Naive B cell (primary cell): ENCODE measurements at places on chromosomes 4 and X. TPM values are rescaled to one million over a fixed set of nuclear protein-coding genes. Genes with fewer than 3 reads are reported as not detected.

IL1RAPL1 gene
- polyA plus RNA-seq: not detected

NALF2 gene
- not detected for polyA plus RNA-seq

RBM47 gene
- polyA plus RNA-seq: not detected

DYNLT3 gene
- 30.5 TPM for polyA plus RNA-seq

ADH1C gene
- polyA plus RNA-seq: not detected

CXorf65 gene
- 0.46 TPM for polyA plus RNA-seq

SGCB gene
- polyA plus RNA-seq: 4.5 TPM

SPIN4 gene
- polyA plus RNA-seq: 2.5 TPM

PCSK1N gene
- polyA plus RNA-seq: not detected

MCTS1 gene
- 85.1 TPM for polyA plus RNA-seq

TMSB15A gene
- polyA plus RNA-seq: not detected

ZGRF1 gene
- 2.0 TPM for polyA plus RNA-seq

LNX1 gene
- not detected for polyA plus RNA-seq

MTNR1A gene
- polyA plus RNA-seq: not detected

HUWE1 gene
- polyA plus RNA-seq: 11.9 TPM

EVC2 gene
- polyA plus RNA-seq: 0.20 TPM

XAGE1A gene
- not detected for polyA plus RNA-seq

PLS3 gene
- not detected for polyA plus RNA-seq

GRCh38 chr4:8115916-8116315 lies 42.7 kb downstream of the ABLIM2 start:
- DNase-seq: no peak

DNA sequence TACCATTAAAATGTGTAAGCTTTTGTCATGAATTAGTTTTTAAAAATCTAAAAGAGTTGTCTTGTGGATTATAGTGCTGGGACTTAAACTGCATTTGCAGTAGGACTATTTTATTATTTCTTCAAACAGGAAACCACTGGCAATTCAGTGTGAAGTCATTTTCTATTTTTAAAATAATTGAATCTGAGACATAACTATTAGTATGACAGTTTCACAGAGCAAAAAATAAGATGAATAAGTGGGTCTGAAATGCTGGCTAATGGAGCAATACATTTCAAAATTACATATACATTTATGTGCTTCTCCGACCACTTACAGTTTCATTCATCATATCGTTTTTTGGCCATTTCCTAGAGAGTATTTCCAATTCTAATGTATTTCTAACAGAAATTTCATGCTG lies 75.3 kb upstream of the RAPGEF2 start:
- no peak for DNase-seq

DNA sequence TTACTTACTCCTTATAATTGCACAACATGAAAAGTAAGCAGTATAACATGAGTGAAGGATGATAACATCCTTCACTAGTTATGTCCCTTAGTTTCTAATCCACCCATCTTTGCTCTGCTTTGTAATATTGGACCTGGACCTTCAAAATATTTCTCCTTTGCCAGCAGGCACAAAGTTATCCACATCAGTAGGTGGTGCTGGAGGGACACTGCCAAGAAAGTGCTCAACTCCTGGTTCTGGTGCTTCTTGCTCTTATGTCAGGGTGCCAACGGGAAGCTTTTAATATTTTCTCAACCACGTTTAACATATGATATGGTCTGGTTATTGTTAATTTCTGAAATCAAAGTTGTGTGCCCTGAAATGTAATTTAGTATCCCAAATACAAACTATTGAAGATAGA lies 49.1 kb downstream of the TMEM165 start:
- DNase-seq: no peak

DNA sequence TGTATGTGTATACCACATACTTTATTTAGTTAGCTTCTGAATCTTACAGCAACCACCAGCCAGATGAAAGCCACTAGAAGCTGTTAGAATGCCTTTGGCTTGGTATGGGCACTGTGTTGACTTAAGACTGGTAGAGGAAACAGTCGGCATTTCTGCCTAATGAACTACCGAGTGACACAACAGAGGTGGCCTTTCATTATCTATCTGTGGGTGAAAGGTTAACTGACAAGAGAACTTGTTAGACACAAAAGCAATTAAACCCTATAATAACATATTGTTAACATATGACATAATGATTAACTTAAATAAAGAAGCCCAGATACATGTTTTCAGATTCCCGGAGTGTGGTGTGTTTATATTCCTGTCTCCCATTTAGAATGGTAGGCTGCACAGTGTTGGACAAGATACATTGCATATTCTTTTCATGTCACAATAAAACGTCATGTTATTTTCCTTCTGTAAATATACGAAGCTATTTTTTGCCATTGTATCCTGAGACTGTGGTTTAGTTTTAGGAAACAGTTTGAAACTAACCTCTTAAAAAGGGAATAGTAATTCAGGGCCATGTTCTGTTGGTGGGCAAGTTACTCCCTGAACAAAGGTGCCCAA lies 181.5 kb downstream of the SLIT2 start:
- no peak for DNase-seq

GRCh38 chr4:107930821-107931774 lies at the start of gene CYP2U1:
Gene CYP2U1, plus strand, starts transcription at chr4:107931549. Its CDS starts 95 bp downstream, at chr4:107931644.
- peak; percentile 87 for DNase-seq

- DNase-seq: no peak
Measured at GRCh38 chr4:35725131-35725530, 519.2 kb downstream of the ARAP2 start.

DNA sequence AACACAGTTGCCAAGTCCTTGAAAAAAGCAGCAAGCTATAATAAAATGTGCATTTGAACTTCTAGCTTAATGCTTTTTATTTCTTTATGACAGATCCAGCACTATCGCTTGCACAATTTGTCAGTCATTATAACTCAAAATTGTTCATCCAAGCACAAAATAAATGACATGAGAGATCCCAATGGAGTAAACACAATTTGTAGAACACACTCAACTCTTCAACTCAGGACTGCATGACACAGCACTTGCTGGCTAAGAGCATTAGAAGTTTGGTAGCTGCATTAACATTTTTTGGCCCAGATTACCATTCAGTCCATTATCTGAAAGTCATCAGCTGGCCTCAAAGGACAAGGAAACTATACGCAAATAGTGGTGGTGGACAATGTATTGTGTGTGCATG lies 530.1 kb downstream of the INPP4B start:
- no peak for DNase-seq

GRCh38 chr4:13918110-13918509 lies 290.6 kb upstream of the BOD1L1 start:
- no peak for DNase-seq

- peak; percentile 40 for DNase-seq
Measured at GRCh38 chrX:118807151-118808017, 16.2 kb upstream of the ZCCHC12 start.

GRCh38 chr4:168524006-168524405 lies 27.2 kb downstream of the PALLD start:
- DNase-seq: no peak

GRCh38 chr4:184792334-184792733 lies 33.4 kb downstream of the ACSL1 start:
- no peak for DNase-seq

- DNase-seq: peak; percentile 44
Measured at GRCh38 chr4:1309261-1310010, 19.7 kb downstream of the MAEA start.

GRCh38 chrX:56978172-56978571 lies 17.2 kb downstream of the SPIN3 start:
- peak; percentile 35 for DNase-seq

DNA sequence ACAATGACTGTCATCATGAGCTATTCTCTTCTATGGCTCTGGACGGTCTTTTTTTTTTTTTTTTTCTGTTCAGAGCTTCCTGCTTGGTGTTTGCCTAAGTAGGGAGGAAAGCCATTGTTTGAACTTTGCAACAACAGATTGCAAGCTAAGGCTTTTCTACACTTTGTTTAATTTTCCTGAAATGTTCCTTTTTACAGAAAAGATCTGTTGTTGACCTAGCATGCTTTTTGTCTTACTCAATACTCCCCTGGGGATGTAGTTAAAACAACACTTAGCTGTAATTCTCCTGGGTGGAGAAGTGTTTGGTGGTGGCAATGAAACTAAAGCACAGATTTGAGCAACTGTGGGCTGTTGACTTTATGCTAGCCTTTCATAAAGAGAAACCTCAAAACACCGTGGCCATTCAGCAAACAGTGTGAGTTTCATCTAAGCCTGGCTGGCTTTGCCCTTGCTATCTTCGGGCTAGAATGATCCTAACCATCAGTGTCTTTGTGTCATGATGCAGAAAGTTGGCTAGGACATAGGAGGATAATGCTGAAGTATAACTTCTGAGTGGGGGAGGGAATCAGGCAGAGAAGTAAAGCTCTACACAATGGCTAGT lies 110.5 kb downstream of the ANXA3 start:
- no peak for DNase-seq

- DNase-seq: no peak
Measured at GRCh38 chr4:175542786-175543185, 269.3 kb downstream of the GPM6A start.

DNA sequence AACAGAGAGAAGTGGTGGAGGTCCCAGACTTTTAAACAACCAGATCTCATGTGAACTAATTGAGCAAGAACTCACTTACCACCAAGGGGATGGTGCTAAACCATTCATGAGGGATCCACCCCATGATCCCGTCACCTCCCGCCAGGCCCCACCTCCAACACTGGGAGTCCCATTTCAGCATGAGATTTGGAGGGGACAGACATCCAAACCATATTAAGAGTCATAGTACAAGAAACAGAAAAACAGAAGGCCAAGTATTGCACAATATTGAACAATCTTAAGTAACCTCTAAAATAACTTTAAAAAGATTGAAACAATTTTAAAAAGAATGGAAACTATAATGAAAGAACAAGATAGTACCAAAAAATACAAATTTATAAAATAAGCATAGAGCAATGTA lies 110.0 kb downstream of the CBR4 start:
- DNase-seq: no peak

DNA sequence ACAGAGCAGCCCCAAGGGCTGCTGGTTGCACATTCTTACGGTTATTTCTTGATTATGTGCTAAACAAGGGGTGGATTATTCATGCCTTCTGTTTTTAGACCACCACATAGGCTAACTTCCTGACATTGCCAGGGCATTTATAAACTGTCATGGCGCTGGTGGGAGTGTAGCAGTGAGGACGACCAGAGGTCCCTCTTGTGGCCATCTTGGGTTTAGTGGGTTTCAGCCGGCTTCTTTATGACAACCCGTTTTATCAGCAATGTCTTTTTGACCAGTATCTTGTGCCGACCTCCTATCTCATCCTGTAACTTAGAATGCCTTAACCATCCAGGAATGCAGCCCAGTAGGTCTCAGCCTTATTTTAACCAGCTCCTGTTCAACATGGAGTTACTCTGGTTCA lies 212.4 kb upstream of the GRID2 start:
- no peak for DNase-seq

- DNase-seq: no peak
Measured at GRCh38 chr4:168691631-168692369, 194.9 kb downstream of the PALLD start.

GRCh38 chrX:30822068-30822681 lies 66.9 kb downstream of the TAB3 start:
- DNase-seq: peak; percentile 34

GRCh38 chrX:103453655-103454054 lies 65.6 kb downstream of the RAB40A start:
- DNase-seq: no peak

- no peak for DNase-seq
Measured at GRCh38 chrX:79110731-79111130, 33.8 kb upstream of the GPR174 start.

DNA sequence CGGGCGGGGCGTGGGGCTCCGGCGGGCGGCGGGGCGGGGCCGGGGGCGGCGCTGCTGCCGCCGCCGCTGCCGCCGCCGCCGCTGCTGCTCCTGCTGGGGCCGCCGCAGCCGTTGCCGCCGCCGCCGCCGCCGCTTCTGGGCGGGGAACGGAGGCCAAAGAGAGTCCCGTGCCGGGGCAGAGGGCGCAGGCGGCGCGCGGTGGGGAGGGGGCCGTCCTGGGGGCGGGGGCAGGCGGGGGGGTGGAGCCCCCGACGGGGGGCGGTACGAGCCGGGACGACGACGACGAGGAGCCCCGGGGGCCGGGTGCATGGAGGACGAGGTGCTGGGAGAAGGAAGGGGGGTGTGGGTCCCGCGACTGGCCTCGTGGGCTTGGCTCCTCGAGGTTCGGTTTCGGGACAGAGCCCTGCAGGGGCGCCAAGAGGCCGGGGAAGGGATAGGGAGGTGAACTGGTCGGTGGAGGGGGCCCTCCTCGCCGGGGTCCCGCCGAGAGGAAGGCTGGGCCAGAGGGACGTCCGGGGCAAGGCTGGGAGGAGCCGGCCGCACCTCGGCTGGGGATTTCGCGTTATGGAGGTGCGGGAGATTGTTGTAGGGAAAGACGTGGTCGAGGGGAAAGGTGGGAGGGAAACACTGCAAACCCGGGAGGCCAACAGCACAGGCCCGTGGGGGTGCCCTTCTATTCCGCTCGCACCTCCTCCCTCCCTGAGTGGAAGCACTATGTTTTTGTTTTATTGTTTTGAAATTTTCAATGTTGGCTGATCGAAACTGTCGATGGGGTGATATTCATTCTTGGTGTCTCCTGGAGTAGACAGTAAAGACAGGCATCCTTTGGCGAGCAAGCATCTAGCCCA lies 1.9 kb downstream of the BCORL1 start:
- peak; percentile 27 for DNase-seq

DNA sequence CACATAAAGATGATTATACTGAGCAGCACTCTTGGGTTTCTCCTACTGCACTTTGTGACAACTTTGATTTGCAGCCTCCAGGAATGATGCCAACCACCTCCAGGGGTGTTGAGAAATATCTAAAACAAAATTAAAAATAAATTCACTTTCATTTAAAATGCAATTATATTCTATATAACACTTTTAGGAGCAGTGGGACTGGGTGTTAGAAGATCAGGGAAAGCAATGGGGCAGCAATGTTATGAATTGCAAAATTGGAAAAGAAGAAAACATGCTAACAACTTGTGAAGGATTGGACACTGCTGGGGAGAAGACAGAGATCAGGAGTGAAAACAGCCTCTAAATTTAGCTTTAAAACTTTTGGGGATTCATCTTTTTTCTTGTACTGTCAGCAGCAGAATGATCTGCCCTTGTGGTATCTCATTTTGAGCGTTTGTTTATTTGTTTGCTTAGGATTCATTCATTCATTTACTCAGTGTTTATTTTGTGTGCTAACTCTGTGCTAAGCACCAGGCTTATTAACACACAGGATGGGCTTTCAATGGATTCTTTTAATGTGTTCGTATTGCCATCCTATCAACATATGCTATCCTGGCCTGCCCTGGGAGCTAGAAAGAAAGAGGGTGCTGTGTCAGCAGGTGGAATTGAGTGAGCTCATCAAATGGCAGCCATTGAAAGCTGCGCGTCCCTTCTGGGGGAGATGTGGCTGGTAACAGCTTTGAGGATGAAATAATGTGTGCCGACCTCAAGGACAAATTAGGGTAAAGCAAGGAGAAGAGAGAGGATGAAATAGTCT lies 96.5 kb downstream of the FRMPD4 start:
- DNase-seq: no peak

- DNase-seq: no peak
Measured at GRCh38 chr4:147811878-147812277, 80.0 kb downstream of the ARHGAP10 start.

DNA sequence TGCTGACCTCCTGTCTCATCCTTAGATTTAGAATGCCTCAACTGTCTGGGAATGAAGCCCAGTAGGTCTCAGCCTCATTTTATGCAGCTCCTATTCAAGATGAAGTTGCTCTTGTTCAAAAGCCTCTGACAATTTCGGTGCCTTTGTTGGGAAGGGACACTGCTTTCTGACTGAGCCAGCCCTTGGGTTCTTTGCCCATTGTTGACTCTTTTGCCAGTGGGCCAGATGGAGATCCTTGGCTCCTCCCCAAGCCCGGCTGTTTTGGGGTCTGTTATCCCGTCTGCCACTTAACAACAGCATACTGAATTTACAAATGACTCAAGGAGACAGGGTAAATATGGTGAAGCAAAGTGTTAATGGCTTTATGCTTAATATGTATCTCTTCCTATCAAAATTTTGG lies 58.3 kb upstream of the PRKX start:
- no peak for DNase-seq
